ENCODE measurements at places on chromosomes 13 and 19.

- no peak for DNase-seq
Observed at GRCh38 chr13:73782450-73783449, 351.5 kb downstream of the KLF12 start.

DNA sequence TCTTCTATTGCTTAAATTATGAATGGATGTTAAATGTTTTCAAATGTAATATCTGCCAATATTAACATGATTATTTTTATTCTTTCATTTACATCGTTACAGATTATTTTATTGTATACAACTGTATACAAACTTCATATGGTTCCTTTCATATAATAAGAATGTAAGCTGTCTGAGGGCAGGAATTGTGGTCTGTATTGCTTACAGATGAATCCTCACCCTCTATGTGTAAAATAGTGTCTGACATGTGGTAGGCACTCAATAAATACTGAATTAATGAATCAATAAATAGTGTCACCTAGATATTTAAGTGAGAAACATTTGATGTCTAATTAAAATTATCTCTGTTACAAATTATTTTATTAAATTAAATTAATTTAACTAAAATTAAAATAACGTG, 7.8 kb downstream of the FPR3 start:
- no peak for DNase-seq

DNA sequence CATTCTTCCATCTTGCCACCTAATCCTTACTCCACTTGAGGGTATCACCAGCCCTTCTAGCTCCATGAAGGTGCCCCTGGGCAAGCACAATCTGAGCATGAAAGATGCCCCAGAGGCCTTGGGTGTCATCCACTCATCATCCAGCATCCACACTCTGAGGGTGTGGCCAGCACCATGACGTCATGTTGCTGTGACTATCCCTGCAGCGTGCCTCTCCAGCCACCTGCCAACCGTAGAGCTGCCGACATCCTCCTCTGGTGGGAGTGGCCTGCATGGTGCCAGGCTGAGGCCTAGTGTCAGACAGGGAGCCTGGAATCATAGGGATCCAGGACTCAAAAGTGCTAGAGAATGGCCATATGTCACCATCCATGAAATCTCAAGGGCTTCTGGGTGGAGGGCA, 3.1 kb upstream of the KLK3 start:
- no peak for DNase-seq

- no peak for DNase-seq
Observed at GRCh38 chr13:37905736-37906135, 36.2 kb upstream of the TRPC4 start.

- DNase-seq = no peak
Observed at GRCh38 chr19:43332058-43332922, 21.2 kb upstream of the CD177 start.

GRCh38 chr13:82412749-82413148, 1469.5 kb downstream of the SLITRK1 start:
- DNase-seq = no peak

GRCh38 chr19:55676889-55677505, 2.0 kb downstream of the EPN1 start:
- DNase-seq = no peak

GRCh38 chr13:81184556-81185265, 843.8 kb upstream of the SPRY2 start:
- DNase-seq = no peak

- DNase-seq = no peak
Observed at GRCh38 chr19:2047449-2048103, 3.5 kb downstream of the MKNK2 start.

- no peak for DNase-seq
Observed at GRCh38 chr13:45851171-45851921, at the start of gene SIAH3. Gene SIAH3, minus strand, starts transcription at chr13:45851753. Its CDS starts 124 bp downstream, at chr13:45851629.

GRCh38 chr13:109779074-109779473, 7.3 kb downstream of the IRS2 start:
- peak; percentile 54 for DNase-seq

DNA sequence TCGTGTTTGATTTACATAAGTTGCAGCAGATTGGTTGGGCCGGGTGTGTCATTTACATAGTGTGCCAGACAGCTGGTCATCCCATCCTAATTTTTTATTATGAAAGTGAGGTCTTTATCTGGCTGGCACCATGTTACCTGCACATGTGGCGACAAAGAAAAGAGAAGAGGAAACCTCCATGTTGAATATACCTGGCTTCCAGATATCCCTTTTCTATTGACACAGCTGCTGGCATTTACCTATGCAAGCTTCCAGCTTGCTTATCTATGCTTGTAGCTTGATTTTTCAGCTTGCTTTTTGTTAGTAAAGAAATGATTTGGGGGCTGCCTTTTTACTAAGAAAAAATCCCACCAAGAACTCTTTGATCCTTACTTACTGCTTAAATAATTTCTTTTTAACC, 681.3 kb upstream of the SLITRK1 start:
- no peak for DNase-seq

- peak; percentile 38 for DNase-seq
Observed at GRCh38 chr19:45442778-45443461, 19.2 kb upstream of the ERCC1 start.

DNA sequence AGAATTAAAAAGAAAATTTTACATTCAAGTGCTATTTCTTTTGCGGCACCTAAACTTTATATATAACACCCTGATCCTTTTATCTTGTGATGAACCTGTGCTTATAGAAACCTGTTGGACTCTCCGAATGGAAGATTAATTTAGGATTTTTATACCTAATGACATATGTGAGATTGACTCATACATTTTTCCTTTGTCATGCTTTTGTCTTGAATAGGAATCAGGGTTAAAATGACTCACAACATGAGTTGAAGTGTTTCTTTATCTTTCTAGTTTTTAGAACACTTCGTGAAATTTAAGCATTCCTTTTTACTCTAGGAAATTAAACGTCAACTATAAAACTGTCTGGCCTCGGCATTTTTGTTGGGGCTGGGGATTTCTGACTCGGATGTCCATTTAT, 378.9 kb downstream of the PCDH20 start:
- no peak for DNase-seq

DNA sequence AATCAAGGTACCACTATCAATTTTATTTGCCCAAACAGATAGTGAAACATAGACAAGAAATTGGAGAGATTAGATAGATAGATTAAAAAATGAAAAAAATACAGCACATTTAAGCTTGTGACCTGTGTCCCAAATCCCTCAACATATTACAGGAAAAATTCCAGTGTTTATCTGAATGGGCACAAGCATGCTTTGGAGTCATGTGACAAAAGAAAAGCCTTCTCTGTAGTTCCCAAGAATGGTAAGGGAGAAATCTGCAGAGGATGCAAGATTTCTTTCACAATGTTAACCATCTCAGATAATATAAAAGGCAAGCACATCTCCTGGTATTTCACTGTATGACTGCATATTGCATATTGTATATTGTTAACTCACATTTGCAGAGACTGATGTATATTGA, 168.0 kb downstream of the PCDH9 start:
- no peak for DNase-seq

- no peak for DNase-seq
Observed at GRCh38 chr13:106118996-106119395, 416.5 kb downstream of the EFNB2 start.

GRCh38 chr19:40141551-40141950, 49.7 kb upstream of the MAP3K10 start:
- no peak for DNase-seq

GRCh38 chr19:47022541-47023447, 3.2 kb downstream of the NPAS1 start:
- DNase-seq = no peak

DNA sequence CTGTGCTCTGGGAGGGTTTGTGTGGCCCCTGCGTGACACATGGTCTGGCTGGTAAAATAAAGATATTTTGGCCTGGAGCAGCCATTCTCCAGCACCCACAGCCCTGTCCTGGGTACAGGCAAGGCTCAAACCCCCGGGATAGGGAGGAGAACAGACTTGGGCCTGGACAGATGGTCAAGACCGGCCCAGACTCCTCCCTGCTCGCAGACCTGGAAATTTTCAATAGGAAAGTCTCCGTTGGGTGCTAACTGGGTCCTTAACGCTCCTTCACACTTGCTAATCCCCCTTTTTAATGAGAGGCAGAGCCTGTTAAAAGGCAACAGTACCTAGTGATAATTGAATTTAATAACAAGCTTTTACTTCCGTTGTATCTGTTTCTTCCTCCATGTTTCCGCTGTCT, 2.5 kb downstream of the PALM start:
- no peak for DNase-seq

GRCh38 chr13:23367907-23368306, 65.6 kb downstream of the SACS start:
- DNase-seq = no peak

DNA sequence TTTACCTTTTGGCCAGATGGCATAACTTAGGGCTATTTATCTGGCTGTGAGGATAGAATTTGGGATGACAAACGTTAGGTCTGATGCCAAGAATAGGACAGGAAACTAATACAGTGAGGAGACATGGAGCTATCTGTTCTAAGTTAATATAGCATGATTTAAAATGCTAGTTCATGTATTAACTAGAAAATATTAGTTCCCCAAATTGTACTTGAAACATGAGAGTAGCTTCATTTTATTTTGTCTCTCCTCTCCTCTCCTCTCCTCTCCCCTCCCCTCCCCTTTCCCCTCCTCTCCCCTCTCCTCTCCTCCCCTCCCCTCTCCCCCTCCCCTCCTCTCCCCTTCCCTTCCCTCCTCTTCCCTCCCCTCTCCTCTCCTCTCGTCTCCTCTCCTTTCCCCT, 101.1 kb upstream of the MYO16 start:
- no peak for DNase-seq

DNA sequence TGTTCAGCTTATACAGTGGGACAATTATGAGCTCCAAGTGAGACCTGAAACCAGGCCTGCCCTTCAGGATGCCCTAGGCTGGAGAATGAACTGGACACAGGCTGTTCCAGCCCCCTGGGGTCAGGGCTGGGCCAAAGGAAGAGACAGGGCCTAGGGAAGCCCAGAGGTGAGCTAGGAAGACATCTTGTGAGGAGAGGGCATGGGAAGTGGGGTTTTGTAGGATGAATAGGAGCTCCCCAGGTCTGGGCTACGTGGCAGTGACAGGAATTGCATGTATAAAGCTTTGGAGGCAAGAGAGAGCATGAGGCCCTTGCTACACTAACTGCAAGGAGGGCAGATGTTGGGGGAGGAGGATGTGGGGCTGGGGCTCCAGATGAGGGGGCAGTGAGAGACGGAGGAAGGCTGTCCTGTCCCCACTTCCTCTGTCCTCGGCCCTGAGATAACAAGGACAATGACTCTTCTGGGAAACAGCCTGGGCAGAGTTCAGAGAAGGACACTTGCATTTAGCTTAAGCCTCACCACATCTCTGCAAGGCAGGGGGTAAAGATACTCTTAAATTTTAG, 1.5 kb upstream of the TBXA2R start:
- DNase-seq = no peak

DNA sequence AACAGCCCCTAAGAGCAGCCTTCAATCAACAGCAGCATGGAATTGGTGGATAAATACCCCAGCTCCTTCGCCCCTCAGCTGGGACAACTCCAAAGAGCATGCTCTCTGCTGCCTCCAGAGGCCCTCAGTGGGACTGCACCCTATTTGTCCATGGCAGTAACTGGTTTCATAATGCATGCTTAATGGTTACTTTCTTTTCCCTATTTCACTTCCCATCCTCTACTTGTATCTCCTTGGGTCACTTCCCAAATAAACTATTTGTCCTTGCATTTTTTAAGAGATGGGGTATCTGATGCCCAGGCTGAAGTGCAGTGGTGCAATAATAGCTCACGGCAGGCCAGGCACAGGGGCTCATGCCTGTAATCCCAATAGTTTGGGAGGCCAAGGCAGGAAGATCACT, 13.5 kb upstream of the TPM4 start:
- peak; percentile 63 for DNase-seq

DNA sequence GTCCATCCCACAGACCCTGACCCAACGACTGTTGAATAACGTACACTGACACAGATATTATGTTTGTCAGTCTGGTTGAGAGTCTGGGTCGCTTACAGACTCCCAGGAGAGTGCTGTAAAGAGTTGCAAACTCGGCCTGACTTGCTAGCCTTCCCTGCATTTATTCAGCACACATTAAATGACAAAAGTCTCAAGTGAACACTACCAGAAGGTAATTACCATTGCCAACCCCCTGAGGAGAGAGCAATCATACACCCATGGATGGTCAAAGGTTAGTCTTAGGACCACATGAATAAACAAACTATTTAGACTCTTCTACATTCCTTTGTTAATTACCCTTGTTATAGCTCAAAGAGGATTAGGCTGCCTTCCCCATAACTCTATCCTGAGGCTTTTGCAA, 1048.6 kb downstream of the PCDH17 start:
- DNase-seq = no peak

DNA sequence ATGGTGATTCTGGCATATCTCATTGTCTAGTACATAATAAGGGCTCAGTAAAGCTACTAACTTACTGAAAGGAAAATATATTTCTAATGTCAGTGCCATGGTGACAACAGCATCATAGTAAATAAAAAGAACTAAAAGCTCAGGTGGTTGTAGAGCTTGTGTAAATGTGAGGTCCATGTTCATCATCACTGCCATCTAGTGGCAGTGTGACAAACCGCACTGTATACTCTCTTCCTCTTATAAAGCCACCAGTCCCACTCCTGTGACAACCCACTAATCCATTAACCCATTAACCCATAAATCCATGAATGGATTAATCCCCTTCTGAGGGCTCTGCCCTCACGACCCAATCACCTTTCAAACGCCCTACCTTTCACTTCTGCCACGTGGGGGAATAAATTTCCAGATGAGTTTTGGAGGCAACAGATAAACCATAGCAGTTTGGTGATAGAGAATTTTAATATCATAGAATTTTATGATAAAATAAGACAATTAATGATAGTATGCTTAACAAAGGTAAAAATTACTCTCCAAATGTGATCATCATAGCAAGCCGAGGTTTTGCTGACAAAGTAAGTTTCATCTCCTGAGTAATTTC, 160.4 kb upstream of the SGCG start:
- DNase-seq = no peak

DNA sequence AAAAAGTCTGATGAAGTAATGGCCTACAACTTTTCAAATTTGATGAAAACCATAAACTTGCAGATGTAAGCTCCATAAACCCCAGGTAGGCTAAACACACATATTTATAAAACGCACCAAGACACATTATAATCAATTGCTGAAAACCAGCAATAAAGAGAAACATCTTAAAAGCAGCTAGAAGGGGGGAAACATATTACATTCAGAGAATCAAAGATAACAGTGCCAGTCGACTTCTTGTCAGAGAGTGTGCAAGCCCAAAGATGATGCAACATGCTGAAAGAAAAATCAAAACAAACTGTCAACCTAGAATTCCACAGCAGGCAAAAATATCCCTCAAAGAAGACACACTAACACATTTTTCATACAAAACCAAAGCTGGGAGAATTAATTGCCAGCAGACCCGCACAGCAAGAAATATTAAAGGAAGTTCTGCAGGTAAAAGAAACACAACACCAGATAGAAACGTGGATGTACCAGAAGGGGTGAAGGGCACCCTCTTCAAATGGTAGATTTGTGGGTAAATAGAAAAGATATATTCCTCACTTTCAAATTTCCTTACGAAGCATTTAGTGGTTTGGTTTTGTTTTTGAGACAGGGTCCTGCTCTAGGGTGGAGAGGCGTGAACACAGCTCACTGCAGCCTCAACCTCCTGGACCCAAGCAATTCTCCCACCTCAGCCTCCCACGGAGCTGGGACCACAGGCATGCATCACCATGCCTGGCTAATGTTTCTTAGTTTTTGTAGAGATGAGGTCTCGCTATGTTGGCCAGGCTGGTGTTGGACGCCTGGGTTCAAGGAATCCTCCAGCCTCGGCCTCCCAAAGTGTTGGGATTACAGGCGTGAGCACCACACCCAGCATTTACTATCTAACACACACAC, 16.5 kb upstream of the ATP1A3 start:
- no peak for DNase-seq

GRCh38 chr13:79084802-79085424, 321.1 kb downstream of the RBM26 start:
- no peak for DNase-seq

- DNase-seq = no peak
Observed at GRCh38 chr19:7918615-7919421, 1.3 kb upstream of the SNAPC2 start.
